Left renal pelvis (tissue), 4 donors: ENCODE measurements at places on chromosomes 2 and 18. TPM values are rescaled to one million over a fixed set of nuclear protein-coding genes. Genes with fewer than 3 reads are reported as not detected.

Gene ACTR2
- 180 TPM for polyA plus RNA-seq

GRCh38 chr18:24947521-24948305 is 404.3 kb downstream of the ZNF521 start:
- no peak for DNase-seq

GRCh38 chr2:232376713-232377112 is 1.8 kb upstream of the ALPP start:
- DNase-seq: no peak

Gene INHBB
- 1.1 TPM for polyA plus RNA-seq

DNA sequence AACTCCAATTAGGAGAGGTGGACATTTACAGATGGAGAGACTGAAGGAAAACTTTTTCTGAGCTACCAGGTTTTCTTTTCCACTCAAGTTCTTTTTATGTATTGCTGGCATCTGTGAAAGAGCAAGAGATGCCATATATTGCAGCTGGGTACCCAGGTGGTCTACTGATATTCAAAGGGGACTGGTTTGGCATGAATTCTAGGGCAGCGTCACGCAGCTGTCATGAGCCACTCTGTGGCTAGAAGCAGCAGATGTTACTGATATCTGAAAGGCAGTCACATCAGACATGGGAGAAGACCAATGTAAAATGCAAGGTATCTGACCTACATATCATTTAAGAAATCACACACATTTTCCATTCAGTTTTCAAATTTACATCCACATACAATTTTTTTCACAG is 408.8 kb downstream of the GALNT13 start:
- no peak for DNase-seq

DNA sequence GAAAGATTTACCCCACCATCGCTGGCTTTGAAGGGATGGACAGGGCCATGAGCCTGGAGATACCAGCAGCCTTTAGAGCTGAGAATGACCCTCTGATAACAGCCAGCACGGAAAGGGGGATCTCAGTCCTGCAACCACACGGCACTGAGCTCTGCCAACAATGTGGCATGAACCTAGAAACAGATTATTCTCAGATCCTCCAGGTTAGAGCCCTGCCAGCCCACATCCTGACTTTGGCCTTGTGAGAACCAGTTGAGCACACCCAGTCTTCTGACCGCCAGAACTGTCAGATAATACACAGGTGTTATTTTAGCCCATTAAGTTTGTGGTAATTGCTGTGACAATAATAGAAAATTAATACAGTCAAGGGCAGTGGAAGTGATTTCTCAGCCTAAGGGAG is 9.4 kb upstream of the GNLY start:
- DNase-seq: no peak

DNA sequence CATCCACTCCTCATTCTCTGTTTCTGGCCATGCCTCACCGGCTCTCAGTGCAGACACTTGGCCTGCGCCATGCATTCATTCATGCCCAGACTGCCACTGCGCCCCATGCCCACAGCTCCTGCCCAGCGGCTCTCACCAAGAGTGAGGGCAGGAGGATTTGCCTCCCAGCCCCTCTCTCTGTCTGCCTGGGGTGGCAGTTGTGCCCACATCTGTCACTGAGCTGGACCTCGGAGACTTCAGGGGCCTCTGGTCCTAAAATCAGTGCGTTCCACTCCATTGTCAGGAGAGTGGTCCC is 75.1 kb downstream of the CIB4 start:
- no peak for DNase-seq

DNA sequence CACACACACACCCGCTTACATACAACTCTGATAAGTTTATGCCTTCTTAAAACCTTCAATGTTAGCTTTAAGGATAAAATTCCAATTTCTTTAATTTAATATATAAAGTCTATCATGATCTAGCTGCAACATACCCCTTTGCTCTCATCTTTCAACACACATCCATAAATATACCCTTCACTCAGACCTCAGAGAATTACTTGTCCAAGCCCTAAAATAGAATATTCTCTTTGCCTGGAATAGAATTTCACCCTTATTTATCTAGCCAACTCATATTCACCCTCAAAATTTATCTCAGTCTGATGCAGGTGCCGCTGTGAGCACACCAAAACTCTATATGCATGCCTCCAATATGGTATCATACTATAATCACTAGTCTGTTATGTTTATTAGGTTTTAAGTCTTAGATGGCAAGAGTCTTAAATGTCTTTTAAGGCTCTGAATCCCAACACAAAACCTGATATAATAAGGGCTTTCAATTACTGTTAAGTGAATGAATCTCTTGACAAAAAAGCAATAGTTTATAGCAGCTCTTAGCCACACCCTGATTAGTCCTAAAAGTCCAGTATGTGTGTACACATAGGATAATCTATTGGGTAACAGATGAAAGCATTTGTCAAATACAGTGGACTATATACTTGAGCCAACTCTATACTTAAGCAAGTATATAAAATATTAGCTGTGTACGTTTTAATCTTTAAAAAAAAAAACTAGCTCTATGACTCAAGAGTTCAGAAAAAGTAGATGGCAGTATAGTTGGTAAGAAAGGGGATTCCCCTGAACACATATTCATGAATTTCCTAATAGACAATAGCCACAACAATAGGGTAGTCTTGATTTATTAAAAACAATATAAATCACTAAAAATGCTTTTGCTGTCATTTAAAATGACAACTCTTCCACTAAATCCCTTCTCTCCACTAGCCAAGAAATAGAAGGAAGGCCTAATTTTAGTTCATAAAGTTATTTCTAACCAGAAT is 144.5 kb downstream of the EXOC6B start:
- DNase-seq: no peak

- no peak for DNase-seq
Measured at GRCh38 chr2:165294912-165295311, 55.7 kb downstream of the SCN2A start.

DNA sequence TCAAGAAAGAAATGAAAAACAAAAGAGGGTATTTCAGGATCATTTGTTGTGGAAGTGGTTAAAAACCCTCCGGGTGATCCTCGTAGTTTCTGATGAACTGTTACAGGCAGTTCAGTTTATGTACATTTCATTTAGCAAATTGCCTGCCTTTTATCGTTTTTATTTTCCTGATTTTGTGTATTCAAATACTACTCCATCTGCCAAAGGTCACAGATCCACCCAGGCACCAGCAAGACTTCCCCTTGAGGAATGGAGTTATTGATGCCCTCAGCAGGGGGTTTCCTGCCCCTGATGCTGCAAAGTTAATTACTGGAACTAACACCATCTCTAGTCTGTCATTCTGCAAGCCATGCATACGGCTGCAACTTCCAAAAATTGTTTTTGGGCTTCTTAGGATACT is 641.9 kb downstream of the SLC4A3 start:
- DNase-seq: no peak

- no peak for DNase-seq
Measured at GRCh38 chr2:28322456-28322855, 70.2 kb upstream of the FOSL2 start.

DNA sequence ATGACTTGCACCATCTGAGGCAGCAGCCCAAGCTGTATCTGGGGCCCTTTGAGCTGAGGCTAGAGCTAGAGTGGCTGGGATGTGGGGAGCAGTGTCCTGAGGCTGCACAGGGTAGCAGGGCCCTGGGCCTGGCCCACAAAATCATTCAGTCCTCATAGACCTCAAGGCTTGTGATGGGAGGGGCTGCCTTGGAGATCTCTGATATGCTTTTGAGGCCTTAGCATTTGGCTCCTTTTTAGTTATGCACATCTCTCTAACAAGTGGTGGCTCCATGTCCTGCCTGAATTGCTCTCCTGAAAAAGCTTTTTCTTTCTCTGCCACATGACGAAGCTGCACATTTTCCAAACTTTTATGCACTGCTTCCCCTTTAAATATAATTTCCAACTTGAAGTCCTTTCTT is 11.8 kb upstream of the UGT1A8 start:
- DNase-seq: no peak

Gene TWIST2
- polyA plus RNA-seq: 6.9 TPM

- no peak for DNase-seq
Measured at GRCh38 chr2:174522553-174522952, 35.7 kb upstream of the GPR155 start.
